Cortex of kidney (tissue), 1 donor: ENCODE measurements at places on chromosomes 5 and 9.

DNA sequence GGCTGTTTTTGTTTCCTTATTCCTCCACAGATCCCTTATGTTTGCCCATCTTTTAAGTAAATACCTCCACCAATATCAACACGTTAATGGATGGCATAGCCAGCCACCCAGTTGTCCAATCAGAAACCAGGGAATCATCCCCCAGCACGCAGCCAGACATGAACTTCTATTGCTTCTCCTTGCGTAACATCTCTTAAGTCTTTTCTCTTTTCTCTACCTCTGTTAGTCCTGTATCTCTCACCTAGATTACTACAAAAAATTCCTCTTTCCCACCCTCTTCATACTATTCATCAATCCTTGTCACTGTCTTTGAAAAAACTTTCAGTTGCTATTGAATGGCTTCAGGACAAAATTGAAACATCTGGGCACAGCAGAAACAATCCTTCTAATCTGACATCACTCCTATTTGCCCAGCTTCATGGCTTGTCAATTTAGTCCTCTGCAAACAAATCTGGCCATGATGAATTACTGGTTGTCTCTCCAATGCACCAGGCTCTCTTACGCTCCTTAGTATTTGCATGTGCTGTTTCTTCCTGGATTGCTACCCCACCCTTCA lies 349.3 kb downstream of the RAB3C start:
- no peak for DNase-seq

DNA sequence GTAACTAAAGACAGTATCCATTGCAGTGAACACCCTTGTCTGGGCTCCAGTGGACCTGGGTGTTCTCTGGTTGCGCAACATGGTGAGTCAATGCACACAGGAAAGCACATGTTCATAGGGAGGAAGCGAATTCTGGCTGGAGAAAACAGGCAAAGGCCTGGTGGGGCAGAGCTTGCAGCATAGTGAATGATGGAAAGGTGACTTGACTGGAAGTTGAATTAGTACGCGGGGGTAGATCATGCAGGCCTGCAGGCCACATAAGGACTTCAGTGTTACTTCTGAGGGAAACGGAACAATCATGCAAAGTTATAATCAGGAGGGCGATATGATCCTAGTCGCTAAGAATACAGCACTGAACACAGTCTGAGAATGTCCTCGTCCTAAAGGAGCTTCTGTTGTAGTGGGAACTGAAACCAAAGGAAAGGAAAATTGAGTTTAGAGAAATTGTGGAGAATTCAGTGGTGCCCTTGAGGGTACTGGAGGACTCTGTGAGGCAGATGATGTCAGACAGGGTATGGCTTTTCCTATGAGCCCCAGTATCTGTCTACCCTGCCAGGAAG lies 71.9 kb upstream of the RANBP3L start:
- DNase-seq = no peak

DNA sequence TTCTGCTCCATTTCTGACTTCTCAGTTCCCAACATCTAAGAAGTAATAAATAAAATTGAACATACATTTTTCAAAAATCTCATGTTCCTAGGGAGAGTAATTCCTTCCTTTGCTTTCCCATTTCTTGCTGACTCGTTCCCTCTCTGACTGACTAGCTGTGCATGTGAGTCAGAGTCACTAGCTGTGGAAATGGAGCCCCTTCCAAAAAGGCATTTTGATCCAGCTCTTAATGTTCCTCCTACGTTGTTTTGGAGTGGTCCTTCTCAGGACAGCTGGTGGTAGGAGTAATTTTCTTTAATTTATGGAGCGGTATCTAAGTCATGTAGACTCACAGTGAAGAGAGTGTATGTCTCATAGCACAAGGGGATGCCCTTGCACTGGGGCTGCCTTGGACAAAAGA lies 460.2 kb downstream of the GADD45G start:
- no peak for DNase-seq

GRCh38 chr9:77532607-77533006 lies 115.5 kb downstream of the GNA14 start:
- no peak for DNase-seq

DNA sequence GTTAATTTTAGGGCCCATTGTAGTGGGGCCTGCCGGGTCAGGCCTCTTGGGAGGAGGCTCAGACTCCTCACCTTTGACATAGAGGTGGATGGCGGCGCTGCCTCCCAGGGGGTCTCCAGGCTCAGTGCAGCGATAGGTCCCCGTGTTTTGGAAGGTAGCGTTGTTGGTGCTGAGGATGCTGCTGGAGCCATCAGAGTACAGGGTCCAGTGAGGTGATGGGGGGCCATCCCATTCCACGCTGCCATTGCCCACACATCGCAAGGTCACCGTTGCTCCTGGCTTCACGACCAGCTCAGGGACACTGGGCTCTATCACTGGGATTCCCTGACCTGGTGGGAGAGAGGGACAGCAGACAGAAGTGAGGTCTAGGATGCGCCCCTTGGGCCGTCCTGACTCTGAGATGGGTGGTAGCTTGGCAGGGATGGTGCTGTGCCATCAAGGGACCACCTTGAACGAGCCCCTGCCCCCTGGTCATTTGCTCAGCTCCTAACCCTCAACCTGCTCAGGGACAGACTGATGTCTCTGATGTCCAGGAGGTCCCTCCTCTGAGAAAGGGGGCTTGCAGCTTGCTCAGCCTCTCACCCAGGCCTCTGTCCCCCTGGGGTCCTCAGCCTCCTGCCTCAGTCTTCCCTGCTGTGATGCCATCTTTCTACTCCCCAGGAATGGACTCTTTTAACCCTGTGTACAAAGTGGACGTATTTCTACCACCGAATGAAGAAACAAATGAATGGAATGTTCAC lies 5.5 kb downstream of the CSF1R start:
- DNase-seq = no peak

DNA sequence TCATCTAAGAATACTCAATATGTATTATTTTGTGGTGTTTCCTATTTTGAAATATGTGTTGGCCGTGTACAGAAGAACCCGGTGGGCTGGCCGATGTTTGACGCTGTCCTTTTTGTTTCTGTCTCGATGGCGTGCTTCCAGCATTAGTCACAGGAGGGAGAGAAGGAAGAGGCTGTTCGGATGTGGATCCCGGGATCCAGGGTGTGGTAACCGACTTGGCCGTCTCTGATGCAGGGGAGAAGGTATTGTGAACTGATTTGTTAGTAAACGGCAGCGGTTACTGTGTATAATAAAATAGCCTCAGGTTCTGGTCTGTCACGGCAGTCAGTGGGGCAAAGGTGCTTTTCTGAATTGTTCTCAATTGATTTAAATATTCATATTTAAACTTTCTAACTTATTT lies 275.0 kb downstream of the ARHGEF28 start:
- DNase-seq = no peak

DNA sequence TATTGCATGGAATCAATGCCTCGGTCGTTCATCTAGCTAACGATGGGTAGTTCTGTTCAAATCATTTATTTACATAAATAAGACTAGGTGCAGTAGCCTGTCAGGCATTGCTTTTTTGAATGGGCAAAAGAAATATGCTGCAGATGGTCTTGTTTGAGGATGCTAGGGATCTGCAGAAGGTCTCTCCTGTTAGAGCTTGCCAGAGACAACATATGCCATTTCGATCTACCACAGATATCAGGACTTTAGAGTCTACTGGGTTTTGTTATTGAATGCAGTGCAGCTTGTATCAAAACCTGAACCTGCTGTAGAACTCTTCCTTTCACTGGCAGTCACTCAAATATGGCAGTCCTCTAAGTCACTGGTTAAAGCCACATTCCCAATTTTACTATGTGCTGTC lies 381.1 kb upstream of the CDH10 start:
- no peak for DNase-seq

DNA sequence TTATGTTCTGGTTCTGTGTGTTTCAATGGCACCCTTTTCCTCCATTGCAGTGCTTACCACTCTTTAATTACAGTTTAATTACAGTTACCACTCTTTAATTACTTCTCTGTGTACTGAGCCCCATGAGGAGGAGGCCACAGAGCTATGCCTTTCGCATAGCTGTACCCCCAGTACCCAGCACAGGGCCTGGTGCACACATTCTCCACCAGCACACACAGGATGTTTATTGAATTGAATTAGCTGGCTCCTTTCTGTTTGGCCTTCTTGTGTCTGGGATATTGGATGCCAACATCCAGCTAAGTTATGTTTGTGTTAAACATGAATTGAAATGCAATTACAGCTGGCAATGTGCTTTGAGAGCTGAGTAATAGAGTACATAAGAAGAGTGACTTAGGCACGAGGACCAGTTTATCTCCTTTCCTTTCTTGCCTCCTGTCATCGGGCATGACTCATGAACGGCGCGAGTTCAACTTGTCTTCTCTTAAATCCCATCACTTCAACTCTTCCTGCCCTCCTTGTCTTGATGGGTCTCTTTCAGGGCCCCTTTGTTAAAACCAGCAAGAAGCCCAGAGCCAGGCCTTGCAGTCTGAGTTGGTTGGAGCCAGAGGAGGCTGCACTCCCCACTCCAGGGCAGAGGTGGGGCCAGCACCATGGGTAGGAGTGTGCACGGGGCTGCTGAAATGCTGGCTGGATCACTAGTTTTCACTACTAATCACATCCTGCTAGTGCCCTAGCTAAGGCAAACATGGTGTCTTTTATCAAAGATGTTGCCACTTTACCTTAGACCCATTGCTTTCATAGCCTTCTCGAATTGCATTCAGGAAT lies 37.4 kb downstream of the MVB12B start:
- no peak for DNase-seq

DNA sequence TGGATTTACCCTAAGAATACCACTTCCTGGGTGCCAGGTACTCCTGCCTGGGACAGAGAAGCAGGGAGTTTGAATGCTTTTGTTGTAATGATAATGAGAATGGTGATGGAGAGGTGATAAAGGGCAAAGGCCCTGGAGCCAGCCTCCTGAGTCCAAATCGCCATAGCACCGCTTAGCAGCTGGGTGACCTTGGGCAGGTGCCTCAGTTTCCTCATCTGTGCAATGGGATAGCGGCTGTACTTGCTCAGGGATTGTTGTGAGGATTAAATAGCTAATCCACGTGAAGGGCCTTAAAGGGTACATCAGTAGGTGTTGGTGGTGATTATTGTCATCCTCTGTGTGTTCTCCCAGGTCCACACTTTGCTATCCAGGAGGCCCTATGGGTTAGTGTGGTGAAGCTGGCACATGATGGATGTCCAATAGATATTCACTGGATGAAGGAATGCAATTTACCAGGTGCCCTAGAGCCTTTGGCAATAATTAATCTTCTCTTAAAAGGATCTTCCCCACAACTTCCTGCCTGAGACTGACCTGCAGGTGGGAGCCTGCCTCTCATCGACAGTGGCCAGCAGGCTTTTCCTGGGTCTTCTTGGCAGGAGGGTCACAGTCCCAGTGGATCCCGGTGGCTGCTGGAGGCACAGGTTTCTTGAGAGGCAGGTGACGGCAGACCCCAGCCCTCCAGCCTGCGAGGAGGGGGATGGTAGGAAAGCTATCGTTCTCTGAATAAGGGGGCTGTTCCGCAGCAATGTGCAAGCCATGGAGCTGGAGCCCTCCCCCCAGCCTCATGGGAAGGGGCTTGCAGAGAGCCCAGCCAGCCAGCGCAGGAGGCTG lies 160.2 kb downstream of the MACROH2A1 start:
- DNase-seq = no peak

GRCh38 chr9:84397822-84398221 lies 57.3 kb upstream of the SLC28A3 start:
- DNase-seq = no peak

- no peak for DNase-seq
These were observed 25.7 kb downstream of the SYK start for GRCh38 chr9:90827181-90827871.

GRCh38 chr5:15243301-15244020 lies 256.5 kb upstream of the FBXL7 start:
- no peak for DNase-seq

- DNase-seq = no peak
These were observed 203.6 kb downstream of the ALDH1A1 start for GRCh38 chr9:72749276-72749675.

- no peak for DNase-seq
These were observed 91.6 kb upstream of the TAF11L2 start for GRCh38 chr5:17406423-17406838.

DNA sequence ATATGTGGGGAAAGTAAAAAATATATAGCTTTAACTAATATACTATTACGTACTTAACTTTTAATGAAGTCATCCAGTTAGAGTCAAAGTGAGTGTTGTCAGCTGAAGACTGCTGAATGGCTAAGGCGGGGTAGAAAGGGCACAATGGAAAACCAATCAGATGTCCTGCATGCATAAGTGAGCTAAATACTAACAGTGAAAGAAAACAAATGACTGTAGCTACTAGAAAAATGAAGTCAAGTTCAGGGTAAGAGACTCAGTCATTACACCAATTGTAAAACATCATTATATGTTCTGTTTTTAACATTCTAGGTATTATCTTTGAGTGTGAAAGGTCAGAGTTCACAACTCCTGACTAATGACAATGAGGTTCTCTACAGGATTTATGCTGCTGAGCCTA lies 295.2 kb downstream of the ADGRV1 start:
- DNase-seq = no peak

- DNase-seq = no peak
These were observed 507.7 kb downstream of the CCDC171 start for GRCh38 chr9:16060436-16061129.

GRCh38 chr9:11595756-11596155 lies 983.0 kb upstream of the PTPRD start:
- DNase-seq = no peak

DNA sequence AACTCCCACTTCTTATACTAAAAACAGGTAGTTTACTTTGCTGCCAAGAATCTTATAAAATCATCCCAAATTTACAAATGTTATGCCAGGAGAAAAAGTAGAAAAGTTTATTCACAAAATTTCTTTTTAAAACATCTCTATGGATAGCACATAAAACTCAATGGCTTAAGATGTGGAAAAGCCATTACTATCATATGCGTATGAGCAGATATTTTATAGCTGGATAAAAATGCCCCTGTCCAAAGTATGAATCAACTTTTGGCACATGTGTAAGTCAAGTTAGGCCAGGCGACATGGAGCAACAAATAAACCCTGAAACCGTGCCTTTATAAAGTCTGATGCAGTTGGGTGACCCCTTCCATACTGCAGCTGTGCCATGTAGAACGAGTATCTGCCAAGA lies 38.6 kb upstream of the FBP1 start:
- no peak for DNase-seq

GRCh38 chr5:158304607-158305006 lies 445.7 kb upstream of the CLINT1 start:
- DNase-seq = no peak

DNA sequence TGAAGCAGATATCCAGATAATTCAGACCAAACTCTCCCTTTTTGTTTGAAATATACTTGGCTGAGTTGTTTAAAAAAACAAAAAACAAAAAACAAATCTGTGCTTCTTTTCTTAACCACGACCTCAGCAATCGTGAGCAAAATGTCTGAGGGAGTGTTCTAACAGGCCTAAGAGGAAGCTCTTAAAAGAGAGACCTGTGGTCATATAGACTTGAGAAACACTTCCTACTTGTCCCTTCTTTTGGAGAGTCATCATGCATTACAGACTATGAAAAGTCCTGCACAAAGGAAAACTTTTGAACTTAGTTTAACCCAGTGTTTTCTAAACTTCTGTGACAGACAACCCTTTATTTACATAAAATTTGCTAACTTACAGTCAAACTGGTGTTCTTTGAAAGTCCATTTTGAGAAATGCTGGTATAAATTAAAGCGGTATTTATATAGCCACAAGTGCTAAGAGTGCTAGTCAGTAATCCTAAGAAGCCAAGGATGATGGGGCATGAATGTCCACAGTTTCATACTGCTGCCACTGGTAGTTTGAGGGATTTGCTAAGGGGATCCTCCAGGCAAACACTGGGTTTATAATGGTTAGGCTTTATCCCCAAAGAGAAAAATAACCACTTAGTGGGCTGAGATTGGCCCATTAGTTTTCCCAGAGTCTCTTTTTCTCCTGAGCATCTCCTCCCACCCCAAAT lies 199.8 kb downstream of the LRRC70 start:
- DNase-seq = no peak
